ENCODE measurements at places on chromosomes 2 and 18.

DNA sequence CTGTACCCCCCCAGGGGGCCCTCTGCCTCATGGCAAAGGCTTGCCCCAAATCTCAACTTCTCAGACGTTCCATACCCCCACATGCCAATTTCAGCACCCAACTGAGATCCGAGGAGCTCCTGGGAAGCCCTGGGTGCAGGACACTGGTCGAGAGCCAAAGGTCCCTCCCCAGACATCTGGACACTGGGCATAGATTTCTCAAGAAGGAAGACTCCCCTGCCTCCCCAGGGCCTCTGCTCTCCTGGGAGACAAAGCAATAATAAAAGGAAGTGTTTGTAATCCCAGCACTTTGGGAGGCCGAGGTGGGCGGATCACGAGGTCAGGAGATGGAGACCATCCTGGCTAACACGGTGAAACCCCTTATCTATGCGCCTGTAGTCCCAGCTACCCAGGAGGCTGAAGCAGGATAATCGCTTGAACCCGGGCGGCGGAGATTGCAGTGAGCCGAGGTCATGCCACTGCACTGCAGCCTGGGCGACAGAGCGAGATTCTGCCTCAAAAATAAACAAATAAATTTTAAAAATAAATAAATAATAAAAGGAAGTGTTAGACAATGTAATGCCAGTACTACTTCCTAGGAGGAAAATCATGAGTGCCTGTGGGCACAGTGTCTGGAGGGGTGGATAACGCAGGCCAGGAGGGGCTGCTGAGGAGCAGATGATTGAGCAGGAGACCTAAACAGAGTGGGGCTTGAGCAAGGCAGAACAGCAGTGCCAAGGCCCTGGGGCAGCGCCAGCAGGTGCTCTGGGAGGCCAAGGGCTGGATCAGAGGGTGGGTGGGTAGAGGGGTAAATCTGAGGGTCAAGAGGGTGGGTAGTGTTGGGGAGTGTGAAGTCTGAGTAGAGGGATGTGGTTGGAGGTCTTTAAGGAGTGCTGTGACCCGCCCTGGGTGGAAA, 4.0 kb downstream of the ALPP start:
- DNase-seq, result no peak

- DNase-seq, result peak; percentile 13
Observed at GRCh38 chr2:168660870-168661862, 141.3 kb upstream of the NOSTRIN start.

- no peak for DNase-seq
Observed at GRCh38 chr2:174535757-174536703, 49.2 kb upstream of the GPR155 start.

- DNase-seq, result no peak
Observed at GRCh38 chr18:36547544-36547943, 250.0 kb downstream of the FHOD3 start.

GRCh38 chr18:424668-425067, 75.8 kb downstream of the COLEC12 start:
- DNase-seq, result no peak

GRCh38 chr2:46801731-46802664, 113.6 kb downstream of the MCFD2 start:
- no peak for DNase-seq

GRCh38 chr2:27685577-27685976, 21.9 kb downstream of the SLC4A1AP start:
- DNase-seq, result no peak

DNA sequence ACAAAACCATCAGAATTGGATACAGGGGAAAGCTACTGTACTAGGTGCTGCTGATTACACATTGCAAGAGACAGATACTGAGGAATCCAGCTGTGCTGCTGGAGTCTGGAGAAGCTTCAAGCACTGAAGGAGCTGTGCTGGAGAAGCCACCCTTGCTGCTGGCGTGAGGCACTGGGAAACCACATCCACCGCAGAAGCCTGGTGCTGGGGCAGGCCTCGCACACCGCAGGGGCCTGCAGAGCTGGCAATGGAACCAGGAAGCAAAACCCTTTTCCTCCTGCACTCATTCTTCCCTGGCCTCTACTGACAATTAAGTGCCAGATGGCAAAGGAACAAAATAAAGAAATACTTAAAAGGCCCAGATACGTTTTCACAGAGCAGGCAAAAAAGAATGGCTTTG, 94.4 kb upstream of the MSH6 start:
- DNase-seq, result no peak

All from frontal cortex (tissue), 4 donors.